Left ventricle myocardium inferior (tissue), 1 donor: ENCODE measurements at places on chromosomes 12 and 14. TPM values are rescaled to one million over a fixed set of nuclear protein-coding genes. Genes with fewer than 3 reads are reported as not detected.

KRT83 gene
- not detected for total RNA-seq

HVCN1 gene
- total RNA-seq = 11.5 TPM

TTC9 gene
- 1.9 TPM for total RNA-seq

TSHR gene
- not detected for total RNA-seq

MYO1H gene
- total RNA-seq = 0.16 TPM

COA8 gene
- total RNA-seq = 48.3 TPM

RERGL gene
- 0.69 TPM for total RNA-seq

KRT73 gene
- not detected for total RNA-seq

CABP1 gene
- total RNA-seq = 4.2 TPM

PTMS gene
- 104 TPM for total RNA-seq

GPR84 gene
- total RNA-seq = not detected

MYF5 gene
- not detected for total RNA-seq

TCL1B gene
- total RNA-seq = not detected

IFI27 gene
- 130 TPM for total RNA-seq

ASIC1 gene
- 0.96 TPM for total RNA-seq

MANSC4 gene
- not detected for total RNA-seq

PDZRN4 gene
- 0.14 TPM for total RNA-seq

KRT78 gene
- total RNA-seq = not detected

EPYC gene
- total RNA-seq = not detected

RHEBL1 gene
- not detected for total RNA-seq

NPFF gene
- total RNA-seq = not detected

FAM181A gene
- not detected for total RNA-seq

ZNF705A gene
- total RNA-seq = not detected

CYP46A1 gene
- total RNA-seq = 4.2 TPM

RAPGEF3 gene
- 34.8 TPM for total RNA-seq

IL23A gene
- not detected for total RNA-seq

TBC1D30 gene
- total RNA-seq = 0.77 TPM

PLXNC1 gene
- total RNA-seq = 2.5 TPM

TAS2R9 gene
- total RNA-seq = not detected

IFI27L2 gene
- 56.6 TPM for total RNA-seq

CCDC60 gene
- total RNA-seq = not detected

NFE2 gene
- total RNA-seq = 0.71 TPM

GPR162 gene
- total RNA-seq = 6.5 TPM

FOXG1 gene
- not detected for total RNA-seq

AKAP3 gene
- 2.7 TPM for total RNA-seq

SMIM10L1 gene
- total RNA-seq = 17.2 TPM

GPRC5A gene
- total RNA-seq = 0.77 TPM

PLEKHG7 gene
- not detected for total RNA-seq

STAC3 gene
- total RNA-seq = 0.69 TPM

KCNH5 gene
- not detected for total RNA-seq

SLCO1B1 gene
- not detected for total RNA-seq

DNM1L gene
- 59.6 TPM for total RNA-seq

GPRC5D gene
- not detected for total RNA-seq

CD69 gene
- total RNA-seq = 0.25 TPM

GDF11 gene
- total RNA-seq = 15.6 TPM

KRT6C gene
- total RNA-seq = not detected

TESPA1 gene
- 0.27 TPM for total RNA-seq

SERPINA5 gene
- 2.1 TPM for total RNA-seq

TSPAN11 gene
- total RNA-seq = 1.7 TPM

FAM222A gene
- 20.0 TPM for total RNA-seq

ST8SIA1 gene
- 2.1 TPM for total RNA-seq

LPAR5 gene
- total RNA-seq = 7.0 TPM

LRP1-AS gene
- not detected for total RNA-seq

RPL36AL gene
- 141 TPM for total RNA-seq

CCDC197 gene
- total RNA-seq = 1.2 TPM

RASAL1 gene
- total RNA-seq = not detected
